Midbrain (tissue), 1 donor: ENCODE measurements at places on chromosomes 7 and 10.
A peak's percentile ranks its signal among the peaks of the same experiment; 100 is the strongest.

- no peak for DNase-seq
Observed at GRCh38 chr7:99447943-99448342, 9.2 kb downstream of the CPSF4 start.

GRCh38 chr7:100675581-100676350 is 2.2 kb downstream of the GNB2 start:
- DNase-seq = peak; percentile 73

GRCh38 chr7:3020416-3020815 is 23.3 kb downstream of the CARD11 start:
- no peak for DNase-seq

- no peak for DNase-seq
Observed at GRCh38 chr7:39392151-39392550, 174.1 kb upstream of the YAE1 start.
